ENCODE measurements at places on chromosomes 5 and 9. TPM values are rescaled to one million over a fixed set of nuclear protein-coding genes. Genes with fewer than 3 reads are reported as not detected.

FCN2 gene
- not detected for total RNA-seq

C1QTNF3 gene
- 0.77 TPM for total RNA-seq

SLC2A8 gene
- 10.3 TPM for total RNA-seq

DNA sequence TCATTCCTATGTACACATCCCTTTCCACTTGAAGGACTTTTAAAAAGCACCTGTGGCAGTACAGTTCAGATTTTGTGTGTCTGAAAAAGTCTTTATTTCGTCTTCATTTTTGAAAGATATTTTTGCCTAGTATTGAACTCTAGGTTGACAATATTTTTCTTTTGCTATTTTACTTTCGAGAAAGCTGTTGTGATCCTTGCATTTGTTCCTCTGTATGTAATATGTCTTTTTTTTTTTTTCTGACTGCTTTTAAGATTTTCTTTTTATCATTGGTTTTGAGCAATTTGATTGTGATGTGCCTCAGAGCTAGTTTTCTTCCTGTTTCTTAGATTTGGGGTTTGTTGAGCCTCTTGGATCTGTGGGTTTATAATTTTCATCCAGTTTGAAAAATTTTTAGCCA lies 13.3 kb downstream of the LCP2 start:
- DNase-seq: no peak

DMRT3 gene
- not detected for total RNA-seq

DNA sequence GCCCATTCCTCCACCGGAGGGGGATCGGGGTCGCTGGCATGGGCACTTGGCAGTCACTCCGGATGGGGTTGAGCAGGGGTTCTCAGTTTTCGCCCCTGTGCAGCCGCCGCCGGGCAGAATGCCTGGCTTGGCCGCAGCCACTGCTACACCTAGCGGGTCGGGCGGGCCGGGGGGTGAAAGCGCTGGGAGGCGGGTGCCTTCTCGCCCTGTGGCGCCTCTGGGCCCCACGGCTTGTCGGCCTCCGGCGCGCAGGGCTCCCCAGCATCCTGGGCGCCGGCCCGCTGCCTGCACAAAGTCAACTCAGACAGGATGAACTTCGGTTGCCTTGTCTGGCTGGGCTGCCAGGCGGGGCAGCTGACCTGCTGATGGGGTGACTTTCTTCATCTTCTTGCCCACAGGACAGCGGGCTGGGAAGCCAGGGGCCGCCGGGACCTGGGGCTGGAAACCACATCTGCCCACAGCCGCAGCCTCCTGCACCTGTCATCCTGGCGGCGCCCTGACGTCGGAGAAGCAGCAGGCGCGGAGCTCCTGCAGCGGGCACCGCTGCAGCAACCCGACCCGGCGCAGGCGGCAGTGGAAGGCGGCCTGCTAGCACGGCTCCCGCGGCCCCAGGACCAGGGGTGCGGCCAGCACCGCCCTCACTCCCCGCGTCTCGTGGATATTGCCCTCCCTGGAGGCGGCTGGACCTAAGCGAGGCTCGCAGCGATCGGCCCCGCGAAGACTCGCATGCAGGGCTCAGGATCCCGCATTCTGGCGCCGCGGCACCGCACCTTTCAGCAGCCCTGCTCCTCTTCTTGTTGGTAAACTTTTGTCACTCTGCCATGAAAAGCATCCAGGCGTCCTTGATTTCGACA lies 1.3 kb upstream of the ANKRD18A start:
- DNase-seq: no peak

GRCh38 chr5:36047384-36048160 lies 19.1 kb downstream of the UGT3A2 start:
- no peak for DNase-seq

SPATA31A1 gene
- 0.13 TPM for total RNA-seq

DNA sequence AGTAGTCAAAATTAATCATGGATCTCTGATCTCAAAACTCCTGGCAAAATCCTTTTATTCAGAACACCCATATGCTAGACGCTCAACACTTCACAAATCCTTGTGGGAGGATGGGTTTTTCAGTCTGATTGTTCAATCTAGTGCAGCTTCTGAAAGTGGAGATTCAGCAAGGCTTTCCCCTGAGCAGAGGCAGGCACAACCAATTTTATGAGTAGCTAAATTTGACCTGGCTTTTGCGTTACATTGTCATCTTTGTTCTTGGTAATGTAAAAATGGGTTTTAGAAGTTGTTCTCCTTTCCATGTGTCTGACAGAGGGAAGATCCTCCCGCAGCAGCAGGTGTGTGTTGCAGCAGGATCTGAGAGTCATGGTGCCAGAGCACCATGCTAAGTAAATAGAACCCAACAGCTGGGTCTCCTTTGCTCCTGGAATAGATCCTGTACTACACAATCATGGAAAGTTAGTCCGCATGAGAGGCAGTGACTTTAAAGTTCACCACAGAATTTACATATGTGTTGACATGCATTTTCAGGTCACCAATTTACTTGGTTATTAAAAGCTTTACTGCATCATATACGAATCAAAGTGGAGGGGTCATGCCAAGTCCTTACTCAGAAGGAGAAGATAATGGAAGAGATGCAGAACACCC lies 70.1 kb upstream of the MEF2C start:
- DNase-seq: no peak

GRCh38 chr5:17004441-17005106 lies 68.5 kb upstream of the MYO10 start:
- DNase-seq: peak; percentile 100

DNA sequence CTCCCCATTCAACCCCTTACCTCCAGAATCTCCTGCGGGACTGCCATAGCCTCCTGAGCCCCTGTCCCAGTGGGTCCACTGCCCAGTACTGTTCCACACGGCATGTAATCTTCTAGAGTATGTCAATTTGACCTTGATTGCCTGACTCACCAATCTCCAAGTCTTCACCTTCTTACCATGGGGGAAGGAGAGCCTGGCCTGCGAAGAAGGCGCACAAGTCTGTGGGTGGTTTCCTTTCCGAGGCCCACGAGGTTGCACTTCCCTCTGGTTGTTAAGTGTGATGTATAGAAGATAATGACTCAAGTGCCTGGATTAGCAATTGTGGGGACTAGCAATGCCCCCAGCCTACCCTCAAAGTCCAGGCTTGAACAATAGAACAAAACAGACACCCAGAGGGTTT lies 8.1 kb upstream of the TENT4A start:
- DNase-seq: no peak

DNA sequence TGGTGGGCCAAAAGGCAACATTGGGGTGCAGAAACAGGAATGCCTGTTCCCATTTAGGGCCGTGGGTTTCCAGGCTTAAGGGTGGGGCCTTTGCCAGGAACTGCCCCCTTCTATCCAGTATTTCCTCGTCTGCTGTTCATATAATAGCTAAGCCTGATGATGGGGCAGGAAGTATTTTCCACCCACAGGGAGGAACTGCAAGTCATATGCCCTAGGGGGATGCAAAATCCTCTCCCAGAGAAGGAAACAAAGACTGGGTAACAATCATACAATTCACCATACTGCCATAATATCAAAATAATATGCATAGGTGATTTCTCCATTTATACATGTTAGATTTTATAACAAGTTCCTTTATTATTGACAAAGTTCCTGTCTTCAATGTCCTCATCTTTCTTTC lies 20.5 kb upstream of the RPS23 start:
- DNase-seq: peak; percentile 79

GRCh38 chr5:136192015-136192525 lies 892 bp downstream of the SMIM32 start:
- DNase-seq: no peak

GRCh38 chr5:154753792-154754191 lies 1.4 kb upstream of the LARP1 start:
- peak; percentile 39 for DNase-seq

ANKRD33B gene
- 1.3 TPM for total RNA-seq
